Cortex of kidney (tissue), 1 donor: ENCODE measurements at places on chromosomes 16 and 17.

DNA sequence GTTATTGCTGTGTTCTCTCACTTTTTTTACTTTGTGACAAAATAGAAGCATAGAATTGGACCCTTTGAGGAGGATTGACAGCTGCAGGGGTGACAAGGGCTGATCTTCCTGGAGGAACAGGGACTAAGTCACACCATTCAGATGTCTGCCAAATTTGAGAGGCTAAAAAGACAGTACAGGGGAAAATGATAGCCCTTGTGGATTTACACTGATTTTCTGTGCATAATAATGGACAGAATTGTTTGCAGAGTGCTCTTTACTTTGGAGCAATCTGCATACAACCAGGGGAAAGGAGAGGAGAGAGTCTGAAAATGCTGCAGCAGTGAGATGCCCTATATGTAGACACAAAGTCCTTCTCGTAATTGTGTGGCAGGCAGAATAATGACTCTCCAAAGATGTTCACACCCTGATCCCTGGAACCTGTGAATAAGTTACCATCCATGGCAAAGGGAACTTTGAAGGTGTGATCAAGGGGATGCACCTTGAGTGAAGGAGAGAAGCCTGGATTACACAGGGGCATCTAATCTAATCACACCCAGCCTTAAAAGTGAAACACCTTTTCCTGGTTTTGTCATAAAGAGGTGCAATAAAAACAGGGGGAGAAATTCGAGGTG is 221.4 kb upstream of the CPHXL start:
- DNase-seq, result no peak

DNA sequence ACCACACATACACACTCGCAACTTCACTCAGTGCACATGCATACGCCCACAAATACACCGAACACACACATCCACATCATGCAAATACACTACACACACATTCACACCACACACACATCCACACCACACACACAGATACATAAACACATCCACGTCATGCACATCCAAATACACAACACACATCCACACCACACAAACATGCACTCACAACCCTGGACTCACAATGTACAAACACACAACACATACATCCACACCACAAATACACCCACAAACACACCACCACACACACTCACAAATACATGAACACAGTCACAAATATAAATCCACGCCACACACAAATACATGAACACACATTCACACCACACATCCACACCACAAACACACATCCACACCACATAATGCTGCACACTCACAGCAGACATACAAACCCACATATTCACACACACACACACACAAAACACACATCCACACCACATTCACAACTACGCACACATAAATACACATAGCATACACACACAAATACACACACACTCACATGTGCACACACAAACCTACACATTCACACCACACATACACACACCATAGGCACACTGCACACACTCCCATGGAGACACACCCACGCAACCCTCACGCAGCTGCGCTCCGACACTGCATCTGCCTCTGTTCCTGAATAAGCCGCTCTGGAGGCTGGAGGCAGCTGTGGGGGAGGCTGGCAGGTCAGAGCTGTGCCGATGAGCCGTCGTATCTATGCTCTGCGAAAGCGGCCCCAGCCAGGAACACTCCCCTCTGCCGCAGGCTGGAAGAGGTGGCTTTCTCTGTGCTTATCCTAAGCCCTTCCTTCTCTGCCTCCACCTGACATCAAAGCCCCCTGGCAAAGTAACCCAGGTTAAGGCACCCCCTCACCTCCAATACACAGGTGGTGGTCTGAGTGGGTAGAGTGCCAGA is 141.8 kb downstream of the GRIN2A start:
- no peak for DNase-seq

GRCh38 chr17:40168262-40168832 is 8.9 kb upstream of the RAPGEFL1 start:
- no peak for DNase-seq

DNA sequence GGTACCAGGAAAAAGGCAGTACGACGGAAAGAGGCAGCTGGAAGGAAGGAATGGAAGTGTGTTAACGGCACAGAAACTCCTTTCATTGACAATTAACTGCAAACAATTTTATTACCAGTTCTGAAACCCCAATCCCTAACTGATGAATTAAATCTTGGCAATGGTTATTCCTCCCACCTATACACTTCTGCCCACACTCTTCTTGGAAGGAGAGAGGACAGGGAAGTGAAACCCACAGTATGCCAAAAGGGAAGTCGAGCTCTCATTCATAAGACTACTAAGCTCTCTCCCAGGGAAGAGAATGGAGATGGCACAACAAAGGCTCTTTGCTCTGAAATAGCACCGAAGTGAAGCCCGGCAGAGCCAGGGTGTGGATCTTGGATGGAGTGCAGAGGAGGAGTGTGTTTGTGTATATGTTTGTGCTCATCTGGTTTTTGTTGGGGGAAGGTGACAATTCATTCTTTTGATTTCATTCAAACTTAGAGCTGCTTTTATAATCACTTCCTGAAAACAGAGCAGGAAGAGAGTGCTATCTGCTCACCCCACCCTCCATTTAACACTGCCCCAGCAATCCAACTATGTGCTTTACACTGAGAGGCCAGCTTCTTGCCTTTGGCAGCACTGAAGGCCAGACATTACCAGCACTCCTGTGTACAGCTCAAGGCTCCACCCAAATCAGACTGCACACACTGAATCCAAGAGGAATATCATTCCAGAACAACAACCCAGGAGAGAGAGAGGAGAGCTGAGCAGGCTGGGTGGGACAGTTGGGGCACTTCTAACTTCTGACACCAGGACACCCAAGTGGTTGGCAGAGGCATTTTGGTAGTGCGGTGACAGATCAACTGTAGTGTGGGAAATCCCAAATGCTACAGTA is 68.7 kb downstream of the HIC1 start:
- no peak for DNase-seq
